NCI-H1694 treated with DMSO at 0.1 percent for 48 hours (cell line): ENCODE measurements at places on chromosomes 3 and 15.

DNA sequence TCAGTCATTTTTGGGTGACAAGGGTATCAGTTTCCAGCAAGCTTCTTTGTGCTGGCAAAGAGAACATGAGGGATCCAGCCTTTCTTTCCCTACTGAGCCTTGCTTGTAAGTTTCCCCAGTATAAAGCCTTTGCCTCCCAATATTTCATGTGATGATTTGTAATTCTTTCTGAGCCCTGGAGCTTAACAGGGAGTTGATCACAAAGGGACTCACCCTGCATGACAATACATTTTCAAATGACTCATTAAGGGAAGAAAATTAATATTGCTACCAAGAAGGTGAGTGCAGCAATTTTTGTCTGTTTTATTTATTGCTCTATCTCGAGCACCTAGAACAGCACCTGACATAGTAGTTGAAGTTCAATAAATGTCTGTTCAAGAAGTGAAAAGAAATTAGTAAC lies 27.7 kb downstream of the OXSM start:
- no peak for DNase-seq

DNA sequence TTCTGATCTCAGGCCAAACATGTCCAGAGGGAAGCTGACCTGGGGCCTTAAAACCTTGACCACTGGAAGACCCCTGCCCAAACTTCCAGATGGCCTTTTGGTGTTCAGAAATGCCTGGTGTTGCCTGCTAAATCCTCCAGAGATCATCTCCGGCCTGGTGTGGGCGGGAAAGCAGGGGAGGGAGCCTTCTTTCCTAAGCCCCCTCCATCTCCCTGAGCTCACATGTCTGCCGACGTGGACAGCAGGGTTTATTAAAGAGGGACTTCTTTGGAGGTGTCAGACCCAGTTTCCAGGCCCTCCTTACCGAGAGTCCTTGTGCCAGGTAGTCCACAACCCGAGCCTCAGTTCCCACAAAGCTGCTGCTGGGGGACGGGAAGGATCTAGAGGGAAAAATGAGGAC lies 55.9 kb upstream of the SLC6A1 start:
- DNase-seq, result no peak

DNA sequence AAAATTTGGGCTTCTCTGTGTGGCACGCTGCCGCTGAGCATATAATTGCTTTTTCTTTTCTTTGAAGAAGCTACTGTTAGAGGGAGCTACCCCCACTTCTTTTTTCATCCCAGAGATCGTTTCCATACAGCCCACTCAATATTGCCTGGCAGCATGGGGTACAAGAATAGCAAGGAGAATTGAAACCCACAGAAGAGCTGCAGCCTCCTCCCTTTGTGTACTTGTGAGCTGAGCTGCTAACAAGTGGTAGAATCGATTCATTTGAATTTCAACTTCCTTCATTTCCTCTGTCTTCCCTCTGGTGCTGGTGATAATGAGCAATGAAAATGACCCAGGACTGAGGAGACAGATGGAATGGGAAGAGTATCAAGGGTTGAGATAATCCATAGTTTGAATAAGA lies 64.9 kb downstream of the LRRC3B start:
- no peak for DNase-seq

DNA sequence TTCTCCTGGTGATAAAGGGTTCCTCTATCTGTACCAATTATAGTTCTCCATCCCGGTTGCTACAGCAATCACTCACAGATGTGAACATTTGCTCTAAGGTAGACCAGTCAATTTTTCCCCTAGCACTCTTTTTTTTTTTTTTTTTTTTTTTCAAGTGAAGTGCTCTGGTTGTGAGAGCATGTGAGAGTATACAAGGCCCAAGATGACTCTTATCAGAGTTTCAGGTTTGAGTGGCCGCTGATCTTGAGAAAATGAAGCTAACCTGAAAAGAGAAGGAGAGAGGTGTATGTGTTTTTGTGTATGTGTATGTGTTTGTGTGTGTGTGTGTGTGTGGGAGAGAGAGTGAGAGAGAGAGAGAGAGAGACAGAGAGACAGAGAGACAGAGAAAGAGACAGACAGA lies 44.4 kb upstream of the OTOL1 start:
- DNase-seq, result no peak
